HCT116 (cell line): ENCODE measurements at places on chromosomes 2 and 18.

GRCh38 chr2:108847000-108847399 is 60.4 kb downstream of the CCDC138 start:
- DNase-seq = no peak
- no peak overlapping the region for H3K4me3 ChIP-seq
- H3K27ac ChIP-seq = no peak overlapping the region
- H3K4me1 ChIP-seq = no peaks in the 10 kb centered on the region
- H3K27me3 ChIP-seq = no peaks in the 10 kb centered on the region

- no peaks in the 10 kb centered on the region for H3K36me3 ChIP-seq
- DNase-seq = no peak
- no peaks in the 10 kb centered on the region for H3K27me3 ChIP-seq
- H3K27ac ChIP-seq = no peak overlapping the region
- no peaks in the 10 kb centered on the region for H3K4me1 ChIP-seq
- no peak overlapping the region for H3K4me3 ChIP-seq
Observed at GRCh38 chr2:59720296-59720866, 833.1 kb downstream of the BCL11A start.

DNA sequence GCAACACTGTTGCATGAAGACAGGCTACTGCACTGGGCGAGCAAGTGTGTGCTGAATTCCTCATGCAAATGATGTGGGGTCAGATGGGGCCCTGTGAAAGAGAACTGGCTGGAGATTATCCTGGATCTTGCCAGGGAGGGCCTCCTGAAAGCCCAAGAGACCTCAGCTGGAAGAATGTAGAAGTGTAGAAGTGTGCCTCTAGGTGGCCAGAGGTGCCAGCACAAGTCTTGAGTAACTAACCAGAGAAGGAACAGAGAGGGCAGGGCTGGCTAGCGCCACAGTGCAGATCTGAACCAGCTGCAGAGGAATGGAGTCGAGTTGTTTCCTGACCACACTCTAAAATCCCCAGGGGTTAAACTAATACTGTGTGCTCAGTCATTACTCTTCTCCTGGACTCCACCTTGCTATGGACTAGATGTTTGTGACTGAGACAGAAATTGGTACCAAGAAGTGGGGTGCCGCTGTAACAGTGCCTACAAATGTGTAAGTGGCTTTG is 399.3 kb downstream of the LRATD1 start:
- H3K4me3 ChIP-seq = no peak overlapping the region
- no peak for DNase-seq
- peaks cover 10% of the 10 kb centered on the region for H3K27me3 ChIP-seq
- no peak overlapping the region for H3K27ac ChIP-seq

GRCh38 chr18:70072678-70073077 is 125.0 kb upstream of the CD226 start:
- no peaks in the 10 kb centered on the region for H3K4me1 ChIP-seq
- H3K36me3 ChIP-seq = 0 out of 2 replicates have a peak, but pooled peaks cover 8% of the 10 kb centered on the region
- H3K27ac ChIP-seq = no peak overlapping the region
- no peak overlapping the region for H3K4me3 ChIP-seq
- no peak for DNase-seq
- no peaks in the 10 kb centered on the region for H3K27me3 ChIP-seq
